ENCODE measurements at places on chromosomes 2 and 18.

GRCh38 chr2:24779116-24779515 is 14.1 kb downstream of the PTRHD1 start:
- DNase-seq, result no peak

DNA sequence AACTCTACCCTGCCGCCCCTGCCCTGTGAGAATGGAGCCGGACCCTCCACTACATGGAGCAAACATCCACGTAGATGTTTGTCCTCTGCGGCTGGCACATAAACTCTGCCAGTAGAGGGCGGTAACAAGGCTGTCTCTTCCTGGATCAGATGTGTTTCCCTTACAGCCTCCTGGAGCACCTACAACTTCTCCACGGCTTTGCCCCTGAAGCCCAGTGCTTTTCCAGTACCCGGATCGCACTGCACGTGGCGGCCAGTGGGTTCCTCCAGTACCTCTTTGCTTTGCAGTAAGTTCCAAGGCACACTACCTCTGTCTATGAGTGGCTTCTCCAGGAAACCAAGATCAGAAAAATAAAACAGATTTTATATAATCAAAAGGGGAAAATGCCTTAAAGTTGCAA is 651.3 kb downstream of the DCDC2C start:
- no peak for DNase-seq

- DNase-seq, result no peak
These were observed 166.9 kb downstream of the GBX2 start for GRCh38 chr2:236001166-236001828.

- no peak for DNase-seq
These were observed 31.8 kb downstream of the SERPINB5 start for GRCh38 chr18:63508596-63508995.

DNA sequence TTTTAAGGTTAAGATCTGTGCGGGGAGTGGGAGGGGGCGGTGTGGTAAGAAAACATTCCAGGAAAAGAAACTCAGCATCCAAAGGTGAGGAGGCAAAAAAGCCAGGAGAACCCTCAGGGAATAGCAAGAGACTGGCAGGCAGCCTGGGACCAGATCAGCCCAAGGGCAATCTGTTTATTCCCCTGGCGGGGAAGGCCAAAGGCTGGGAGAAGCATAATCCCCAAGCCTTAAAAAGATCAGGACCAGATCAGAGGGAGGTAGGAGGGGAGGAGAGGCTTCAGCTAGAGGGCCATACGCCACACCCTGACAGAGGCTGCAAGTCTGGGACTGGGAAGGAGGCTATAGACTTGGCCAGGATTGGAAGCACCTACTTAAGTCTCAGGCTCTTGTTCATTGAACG is 163.0 kb upstream of the PXDN start:
- no peak for DNase-seq

DNA sequence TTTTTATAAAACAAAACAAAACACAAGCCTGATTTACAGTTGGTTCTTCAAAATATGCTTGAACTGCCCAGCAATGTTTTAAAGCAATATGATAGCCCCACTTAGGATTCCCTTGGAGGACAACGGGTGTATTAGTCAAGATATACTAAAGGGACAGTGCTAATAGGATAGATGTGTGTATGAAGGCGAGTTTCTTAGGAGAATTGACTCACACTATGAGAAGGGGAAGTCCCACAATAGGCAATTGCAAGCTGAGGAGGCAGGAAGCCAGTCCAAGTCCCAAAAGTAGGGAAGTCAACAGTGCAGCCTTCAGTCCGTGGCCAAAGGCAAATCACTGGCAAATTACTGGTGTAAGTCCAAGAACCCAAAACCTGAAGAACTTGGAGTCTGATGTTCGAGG is 167.9 kb downstream of the CBLN2 start:
- DNase-seq, result peak; percentile 1

GRCh38 chr2:38098421-38099098 is 22.6 kb upstream of the CYP1B1 start:
- DNase-seq, result peak; percentile 51

DNA sequence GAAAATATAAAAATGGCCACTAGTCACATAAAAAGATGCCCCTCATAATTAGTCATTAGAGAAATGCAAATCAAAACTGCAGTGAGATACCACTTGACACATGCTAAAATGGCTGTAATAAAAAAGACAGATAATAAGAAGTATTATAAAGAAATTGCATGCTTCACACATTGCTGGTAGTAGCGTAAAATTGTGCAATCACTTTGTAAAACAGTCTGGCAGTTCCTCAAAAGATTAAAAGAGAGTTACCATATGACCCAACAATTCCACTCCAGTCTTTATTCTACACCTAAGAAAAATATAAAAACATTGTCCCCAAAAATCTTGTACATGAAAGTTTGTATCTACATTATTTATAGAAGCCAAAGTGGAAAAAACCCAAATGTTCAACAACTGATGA is 170.6 kb upstream of the FIGN start:
- no peak for DNase-seq

DNA sequence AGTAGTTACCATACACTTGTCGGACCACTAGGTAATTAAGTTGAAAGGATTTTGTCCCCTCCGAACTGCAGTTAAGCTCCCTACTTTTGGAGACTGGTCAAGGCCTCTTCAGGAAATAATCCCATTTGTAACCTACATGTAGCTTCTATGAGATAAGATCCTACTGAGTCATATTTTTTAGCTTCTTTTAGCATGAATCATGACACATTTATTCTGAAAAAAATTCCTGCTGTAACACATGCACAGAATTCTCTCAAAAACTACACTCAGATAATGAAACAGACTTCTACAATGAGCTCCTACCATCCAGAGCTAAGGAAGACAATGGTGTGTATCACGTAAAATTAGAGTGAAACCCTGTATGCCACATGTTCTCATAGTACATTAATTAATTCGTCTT is 100.7 kb upstream of the CCDC195 start:
- DNase-seq, result peak; percentile 88

DNA sequence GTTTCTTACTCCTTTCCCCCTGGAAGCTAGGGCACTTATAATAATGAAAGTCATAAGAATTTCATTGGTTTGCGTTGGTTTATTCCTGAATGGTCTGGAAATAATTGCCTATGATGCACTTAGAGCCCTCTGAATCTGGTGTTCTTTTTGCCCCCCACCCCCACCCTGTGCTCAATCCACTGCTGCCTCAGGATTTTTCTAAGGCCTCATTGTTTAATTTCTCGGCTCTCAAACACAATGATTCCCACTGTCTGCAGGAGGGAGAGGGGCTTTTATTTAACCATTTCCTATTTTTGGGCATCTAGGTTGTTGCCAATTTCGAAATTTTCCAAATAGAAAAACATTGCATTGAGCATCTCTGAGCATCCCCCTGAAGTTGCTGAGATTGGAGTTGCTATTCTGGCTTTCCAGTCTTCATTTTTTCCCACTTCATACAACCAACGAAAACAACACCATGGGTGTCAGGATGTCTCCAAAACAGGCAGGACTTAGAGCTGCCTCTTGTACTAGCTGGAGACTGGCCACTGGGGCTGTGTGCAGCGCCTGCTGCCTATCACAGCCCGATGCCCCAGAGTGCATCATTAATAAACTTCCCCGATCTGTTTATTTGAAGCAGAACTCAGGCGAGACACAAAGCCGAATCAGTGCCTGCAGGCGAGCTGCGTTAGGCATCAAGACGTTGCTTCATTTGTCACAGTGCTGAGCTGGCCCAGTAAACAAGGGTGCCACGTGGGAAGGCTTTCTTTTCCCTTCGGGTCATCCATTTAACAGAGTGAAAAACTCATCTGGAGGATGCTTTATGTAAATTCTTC is 1.8 kb upstream of the PCARE start:
- peak; percentile 86 for DNase-seq

DNA sequence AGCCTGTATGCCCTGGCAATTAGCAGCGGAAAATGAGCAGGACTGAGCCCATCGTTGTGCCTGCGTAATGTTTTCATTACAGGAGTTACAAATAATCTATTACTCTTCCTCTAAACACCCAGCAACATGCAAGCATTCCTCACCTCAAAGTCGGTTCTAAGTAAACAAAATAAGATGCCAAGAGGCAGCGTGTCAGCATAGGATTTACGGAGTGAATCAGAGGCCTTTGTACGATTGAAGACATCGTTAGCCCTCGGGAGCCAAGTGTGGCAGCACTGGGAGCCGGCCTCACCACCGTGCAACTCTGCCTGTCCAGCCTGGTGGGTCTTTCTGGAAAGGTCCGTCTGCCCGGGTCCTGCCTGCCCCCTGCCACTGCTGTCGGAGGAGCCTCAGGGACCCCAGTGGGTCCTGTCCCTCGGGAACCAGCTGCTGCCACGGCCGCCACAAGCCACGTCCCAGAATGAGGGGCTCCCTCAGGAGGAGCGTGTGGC is 80.1 kb upstream of the CTDP1 start:
- no peak for DNase-seq

DNA sequence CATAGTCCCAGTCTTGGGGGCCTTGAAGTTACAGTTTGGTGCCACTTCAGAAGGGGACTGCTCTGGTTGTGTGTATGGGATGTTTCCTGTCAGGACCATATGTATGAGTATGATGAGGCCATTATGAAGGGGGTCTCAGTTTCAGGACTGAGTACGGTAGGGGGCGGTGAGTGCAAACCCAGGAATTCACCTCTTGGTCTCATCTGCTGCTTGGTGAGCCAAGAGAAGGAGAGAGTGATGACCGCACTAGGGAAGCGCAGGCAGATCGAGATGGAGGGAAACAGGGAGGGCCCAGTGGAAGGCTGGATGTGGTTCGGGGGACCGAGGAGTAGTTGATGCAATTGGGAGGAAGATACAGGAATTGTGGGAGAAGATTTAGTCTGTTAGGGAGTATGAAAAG is 28.5 kb downstream of the DCDC2C start:
- DNase-seq, result no peak

DNA sequence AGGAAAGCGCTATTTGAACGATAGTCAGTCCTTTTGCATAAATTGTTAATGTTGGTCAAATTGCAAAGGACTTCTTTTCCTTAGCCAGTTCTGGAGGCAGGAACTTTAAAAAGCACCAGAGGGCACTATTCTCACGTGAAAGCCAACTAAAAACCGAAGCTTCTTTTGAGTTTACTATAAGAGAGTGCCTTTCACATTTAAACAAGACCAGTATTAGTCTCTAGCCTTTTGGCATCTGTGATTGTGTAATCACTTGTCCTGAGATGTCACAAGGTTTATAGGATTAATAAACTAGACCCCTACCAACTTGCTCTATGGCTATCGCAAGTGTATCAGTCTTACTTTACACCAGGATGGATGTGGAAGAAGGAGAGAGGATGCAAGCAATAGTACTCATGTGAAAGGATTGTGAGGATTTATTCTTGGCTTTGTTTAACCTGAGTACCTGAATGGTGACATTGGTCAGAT is 14.4 kb upstream of the STAT4 start:
- DNase-seq, result peak; percentile 66

GRCh38 chr18:12518326-12518725 is 110.6 kb downstream of the PRELID3A start:
- no peak for DNase-seq

DNA sequence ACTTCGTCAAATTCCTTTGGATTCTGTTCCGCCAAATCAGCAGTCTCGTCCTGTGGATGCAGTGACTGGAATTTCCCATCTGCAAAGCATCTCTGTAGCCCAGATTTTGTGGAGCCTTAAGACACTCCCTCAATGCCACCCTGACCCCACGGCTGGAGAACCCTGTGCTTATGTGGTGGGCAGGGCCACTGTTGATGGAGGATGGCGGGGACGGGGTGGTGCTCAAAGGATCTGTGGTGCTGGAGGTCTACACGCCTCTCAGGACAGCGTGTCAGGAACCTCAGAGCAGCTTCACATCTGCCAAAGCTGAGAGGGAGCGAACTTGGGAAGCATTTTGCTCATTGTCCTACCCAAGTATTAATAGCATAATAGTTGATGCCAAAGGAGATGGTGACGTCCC is 200.1 kb downstream of the MGAT5 start:
- no peak for DNase-seq

DNA sequence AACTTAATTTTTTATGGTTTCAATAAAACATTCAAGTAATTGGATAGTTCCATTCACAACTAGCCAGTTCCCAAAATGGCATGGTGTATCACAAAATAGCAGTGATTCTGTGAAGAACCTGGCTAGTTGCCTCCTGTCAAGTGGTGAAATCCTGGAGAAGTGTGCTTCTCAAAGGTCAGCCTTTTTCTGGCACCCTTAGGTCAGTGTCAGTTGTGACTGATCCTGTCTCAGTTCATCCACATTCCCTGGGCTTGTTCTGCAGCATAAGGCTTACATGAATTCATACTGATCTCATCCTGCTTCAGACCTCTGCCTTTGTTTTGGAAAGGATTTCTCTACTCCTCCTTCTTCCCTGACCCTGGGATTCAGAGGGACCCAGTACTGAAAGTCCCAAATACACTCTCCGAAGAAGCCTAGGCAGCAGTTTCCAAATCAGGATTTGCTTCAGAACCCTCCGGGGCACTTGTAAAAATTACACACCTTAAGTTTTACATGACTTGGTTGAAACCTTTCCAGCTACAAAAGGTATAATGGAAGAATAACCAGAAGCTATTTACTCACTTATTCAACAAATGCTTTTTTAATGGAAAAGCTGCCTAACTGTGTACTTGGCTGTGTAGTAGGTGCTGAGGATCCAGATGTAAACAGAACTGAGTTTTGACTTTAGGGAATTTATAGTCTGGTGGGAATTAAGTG is 11.0 kb downstream of the MAP3K20 start:
- DNase-seq, result no peak

DNA sequence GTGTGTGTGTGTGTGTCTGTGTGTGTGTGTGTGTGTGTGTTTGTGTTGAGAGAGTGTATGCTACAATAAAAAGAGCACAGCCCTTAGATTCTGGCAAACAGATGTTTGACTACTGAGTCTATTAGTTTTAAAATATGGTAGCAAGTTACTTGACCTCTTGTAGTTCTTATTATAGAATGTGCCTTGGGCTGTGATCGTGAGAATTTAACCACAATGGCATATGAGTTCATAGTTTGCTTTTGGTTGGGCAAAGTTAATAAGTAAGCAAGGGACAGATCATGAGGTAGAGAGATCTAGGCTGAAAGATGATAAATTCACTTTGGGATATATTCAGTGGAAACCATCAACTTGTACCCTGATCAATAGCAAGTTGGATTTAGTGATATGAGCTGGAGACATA is 334.3 kb upstream of the VWC2L start:
- peak; percentile 87 for DNase-seq

- no peak for DNase-seq
These were observed 36.9 kb downstream of the SNED1 start for GRCh38 chr2:241035142-241035817.

GRCh38 chr2:15986068-15986560 is 45.8 kb downstream of the MYCN start:
- no peak for DNase-seq

GRCh38 chr18:24631243-24632025 is 171.0 kb downstream of the HRH4 start:
- DNase-seq, result no peak

- DNase-seq, result no peak
These were observed 285.3 kb upstream of the ZSWIM2 start for GRCh38 chr2:187134306-187134705.

DNA sequence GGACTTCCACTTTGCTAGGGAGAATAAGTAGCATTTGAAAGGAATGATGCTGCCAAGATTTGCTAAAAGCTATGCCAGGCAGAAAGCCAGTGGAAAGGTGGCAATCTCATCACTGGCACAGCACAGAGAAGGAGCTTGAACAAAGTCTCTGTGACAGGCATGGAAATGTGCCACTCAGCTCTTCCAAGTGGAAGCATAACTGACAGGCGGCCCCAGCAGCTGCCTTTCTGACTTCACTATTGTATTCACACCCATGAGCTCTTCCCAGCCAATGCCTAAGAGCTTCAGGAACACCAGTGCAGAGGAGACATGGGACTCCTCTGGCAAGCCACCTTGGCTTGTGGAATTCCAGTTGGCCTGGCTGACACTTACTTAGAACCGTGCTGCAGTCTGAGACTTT is 134.6 kb upstream of the REG3G start:
- DNase-seq, result no peak

Data from RPMI7951 (cell line).